Thoracic aorta (tissue), 2 donors: ENCODE measurements at places on chromosomes 2 and 18. TPM values are rescaled to one million over a fixed set of nuclear protein-coding genes. Genes with fewer than 3 reads are reported as not detected.

HJURP gene
- 1.6 TPM for total RNA-seq

DNA sequence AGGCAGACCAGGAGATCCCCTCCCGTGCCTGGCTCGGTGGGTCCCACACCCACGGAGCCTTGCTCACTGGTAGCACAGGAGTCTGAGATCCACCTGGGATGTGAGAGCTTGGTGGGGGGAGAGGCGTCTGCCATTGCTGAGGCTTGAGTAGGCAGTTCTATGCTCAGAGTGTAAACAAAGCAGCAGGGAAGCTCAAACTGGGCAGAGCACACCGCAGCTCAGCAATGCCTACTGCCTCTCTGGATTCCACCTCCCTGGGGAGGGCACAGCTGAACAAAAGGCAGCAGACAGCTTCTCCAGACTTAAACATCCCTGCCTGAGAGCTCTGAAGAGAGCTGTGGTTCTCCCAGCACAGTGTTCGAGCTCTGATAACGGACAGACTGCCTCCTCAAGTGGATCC is 85.1 kb downstream of the UGP2 start:
- no peak for DNase-seq
- peaks cover under 1% of the 10 kb centered on the region for H3K36me3 ChIP-seq
- no peak overlapping the region for H3K4me3 ChIP-seq

GRCh38 chr2:9714630-9715214 is 83.9 kb upstream of the YWHAQ start:
- H3K4me1 ChIP-seq: no peaks in the 10 kb centered on the region
- H3K4me3 ChIP-seq: no peak overlapping the region
- no peak for DNase-seq
- no peaks in the 10 kb centered on the region for H3K27me3 ChIP-seq

CLASP1 gene
- 113 TPM for total RNA-seq

STPG4 gene
- not detected for total RNA-seq

CYP1B1 gene
- 83.0 TPM for total RNA-seq

GRCh38 chr18:51165296-51165695 is 32.2 kb downstream of the MEX3C start:
- H3K36me3 ChIP-seq: no peaks in the 10 kb centered on the region
- no peak overlapping the region for H3K4me3 ChIP-seq
- H3K27ac ChIP-seq: no peak overlapping the region
- no peak for DNase-seq
- no peaks in the 10 kb centered on the region for H3K27me3 ChIP-seq

ACTG2 gene
- 325 TPM for total RNA-seq

GRCh38 chr2:232761301-232761907 is 15.0 kb downstream of the KCNJ13 start:
- H3K27ac ChIP-seq: no peak overlapping the region
- H3K4me3 ChIP-seq: no peak overlapping the region
- DNase-seq: no peak
- peaks cover 14% of the 10 kb centered on the region for H3K36me3 ChIP-seq
- no peaks in the 10 kb centered on the region for H3K27me3 ChIP-seq

GRCh38 chr2:144358979-144359541 is 160.9 kb downstream of the ZEB2 start:
- no peak overlapping the region for H3K27ac ChIP-seq
- no peaks in the 10 kb centered on the region for H3K36me3 ChIP-seq
- no peaks in the 10 kb centered on the region for H3K27me3 ChIP-seq
- peaks cover 17% of the 10 kb centered on the region for H3K4me1 ChIP-seq

DNA sequence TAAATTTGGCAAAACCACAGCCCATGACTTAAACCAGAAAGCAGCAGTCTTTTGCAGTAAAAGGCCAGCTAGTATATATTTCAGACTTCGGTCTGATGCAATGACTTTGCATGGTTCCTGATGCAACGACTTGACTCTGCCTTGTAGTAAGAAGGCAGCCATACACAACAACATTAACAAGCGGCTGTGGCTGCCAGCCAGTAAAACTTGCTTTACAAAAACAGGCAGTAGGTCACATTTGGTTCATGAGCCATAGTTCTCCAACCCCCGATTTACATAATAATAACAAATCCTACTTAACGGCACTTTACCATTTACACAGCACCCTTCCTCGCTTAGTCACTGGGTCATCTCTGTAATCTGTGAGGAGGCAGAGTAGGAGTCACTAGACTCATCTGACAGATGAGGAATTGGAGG is 410.3 kb downstream of the LRATD1 start:
- H3K36me3 ChIP-seq: no peaks in the 10 kb centered on the region
- DNase-seq: no peak
- no peak overlapping the region for H3K27ac ChIP-seq
- no peak overlapping the region for H3K4me3 ChIP-seq
- no peaks in the 10 kb centered on the region for H3K4me1 ChIP-seq

- DNase-seq: no peak
- H3K36me3 ChIP-seq: no peaks in the 10 kb centered on the region
- H3K27ac ChIP-seq: peak overlapping the region; percentile 33
- H3K4me3 ChIP-seq: no peak overlapping the region
Observed at GRCh38 chr2:42844901-42845821, 52.8 kb upstream of the HAAO start.

DNA sequence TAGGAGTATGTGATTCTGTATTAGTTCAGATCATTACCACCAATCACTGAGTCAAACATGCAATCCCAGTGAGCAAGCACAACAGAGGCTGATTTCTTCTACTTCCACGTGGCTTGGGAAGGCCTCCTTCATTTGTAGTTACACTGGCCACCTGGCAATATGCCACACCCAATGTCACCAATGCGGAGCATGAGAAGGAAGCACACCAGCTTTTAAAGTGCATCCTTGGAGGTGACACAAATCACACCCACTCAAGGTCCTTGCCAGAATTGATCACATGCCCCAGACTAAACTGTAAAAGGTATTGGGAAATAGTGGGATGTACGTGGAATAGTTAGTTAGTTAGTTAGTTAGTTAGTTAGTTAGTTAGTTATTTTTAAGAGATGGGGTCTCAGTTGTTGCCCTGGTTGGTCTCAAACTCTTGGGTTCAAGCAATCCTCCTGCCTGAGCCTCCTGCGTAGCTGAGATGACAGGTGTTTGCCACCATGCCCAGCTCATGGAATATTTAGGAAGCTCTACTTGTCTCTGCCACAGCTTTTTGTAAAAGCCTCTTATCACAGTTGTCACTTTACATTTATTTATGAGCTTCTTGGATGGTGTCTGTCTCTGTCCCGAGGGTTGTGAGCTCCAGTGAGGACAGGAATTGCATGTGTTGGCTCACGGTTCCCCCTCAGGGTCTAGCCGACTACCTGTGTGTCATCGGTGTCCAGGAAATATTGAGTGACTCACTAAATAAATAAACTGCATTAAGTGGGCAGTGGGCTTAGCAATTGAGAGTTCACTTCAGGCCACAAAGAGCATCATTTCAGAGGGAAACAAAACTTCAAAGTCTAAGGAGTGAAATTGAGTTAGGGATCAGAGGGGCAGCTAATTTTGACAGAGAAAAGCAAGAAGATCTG is 28.1 kb upstream of the CAB39 start:
- H3K27me3 ChIP-seq: no peaks in the 10 kb centered on the region
- no peak overlapping the region for H3K4me3 ChIP-seq
- H3K36me3 ChIP-seq: no peaks in the 10 kb centered on the region
- DNase-seq: no peak
- H3K4me1 ChIP-seq: no peaks in the 10 kb centered on the region

- no peak for DNase-seq
- no peaks in the 10 kb centered on the region for H3K4me1 ChIP-seq
- H3K36me3 ChIP-seq: no peaks in the 10 kb centered on the region
- H3K27ac ChIP-seq: no peak overlapping the region
- no peak overlapping the region for H3K4me3 ChIP-seq
- H3K27me3 ChIP-seq: no peaks in the 10 kb centered on the region
Observed at GRCh38 chr2:81078102-81078501, 773.5 kb upstream of the LRRTM1 start.

- H3K27me3 ChIP-seq: no peaks in the 10 kb centered on the region
- peaks cover 11% of the 10 kb centered on the region for H3K4me1 ChIP-seq
- DNase-seq: no peak
- no peak overlapping the region for H3K27ac ChIP-seq
Observed at GRCh38 chr18:3061581-3062312, 48.8 kb upstream of the LPIN2 start.

WDFY1 gene
- total RNA-seq: 51.4 TPM

GRCh38 chr2:42777883-42778805 is 14.2 kb upstream of the OXER1 start:
- no peak for DNase-seq
- H3K4me1 ChIP-seq: no peaks in the 10 kb centered on the region
- H3K27me3 ChIP-seq: no peaks in the 10 kb centered on the region
- no peak overlapping the region for H3K27ac ChIP-seq
- no peak overlapping the region for H3K4me3 ChIP-seq
- H3K36me3 ChIP-seq: no peaks in the 10 kb centered on the region

DNA sequence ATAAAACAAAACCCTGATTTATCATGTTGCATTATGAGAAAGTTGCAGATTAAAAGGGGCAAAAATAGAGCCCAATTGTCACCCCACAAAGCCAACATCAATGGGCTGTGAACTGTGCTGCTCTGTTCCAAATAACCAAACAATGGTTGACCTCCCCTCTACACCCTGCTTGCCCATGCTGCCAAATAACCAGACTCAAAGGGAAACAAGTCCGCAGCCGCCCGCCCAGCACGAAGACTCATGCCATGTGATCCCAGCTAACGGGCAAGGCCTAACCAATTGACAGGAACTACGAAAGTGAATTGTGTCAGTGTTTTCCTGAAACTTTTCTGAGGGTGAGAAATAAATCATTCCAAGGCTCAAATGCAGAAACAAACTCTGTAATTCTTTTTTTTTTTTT is 97.9 kb upstream of the RIOK3 start:
- no peaks in the 10 kb centered on the region for H3K36me3 ChIP-seq
- no peak overlapping the region for H3K4me3 ChIP-seq
- peaks cover 32% of the 10 kb centered on the region for H3K4me1 ChIP-seq
- peak overlapping the region; percentile 85 for H3K27ac ChIP-seq

- no peak overlapping the region for H3K27ac ChIP-seq
- H3K27me3 ChIP-seq: no peaks in the 10 kb centered on the region
- H3K36me3 ChIP-seq: no peaks in the 10 kb centered on the region
- no peak overlapping the region for H3K4me3 ChIP-seq
- no peak for DNase-seq
Observed at GRCh38 chr2:71554706-71555056, 101.3 kb downstream of the DYSF start.

LHCGR gene
- total RNA-seq: not detected

DNA sequence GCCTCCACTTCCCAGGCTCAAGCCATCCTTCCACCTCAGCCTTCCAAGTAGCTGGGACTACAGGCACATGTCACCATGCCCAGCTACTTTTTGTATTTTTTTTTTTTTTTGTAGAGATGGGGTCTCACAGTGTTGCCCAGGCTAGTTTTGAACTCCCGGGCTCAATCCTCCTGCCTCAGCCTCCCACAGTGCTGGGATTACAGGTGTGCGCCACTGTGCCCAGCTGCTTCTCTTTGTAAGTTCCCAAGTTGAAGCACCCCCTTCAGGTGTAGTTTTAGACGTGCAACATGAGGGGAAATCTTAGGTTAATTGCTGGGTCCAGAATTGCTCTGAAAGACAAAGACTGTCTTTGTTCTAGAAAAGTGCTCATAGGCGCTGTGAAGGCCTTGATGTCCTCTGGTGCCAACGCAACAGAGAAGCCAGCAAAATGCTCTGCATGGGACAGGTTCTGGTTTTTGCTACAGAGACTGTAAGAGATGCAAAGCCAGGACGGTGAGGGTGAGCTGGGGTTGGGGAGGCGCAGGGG is 46.6 kb downstream of the RRM2 start:
- no peaks in the 10 kb centered on the region for H3K27me3 ChIP-seq
- H3K4me3 ChIP-seq: no peak overlapping the region
- no peak for DNase-seq
- no peak overlapping the region for H3K27ac ChIP-seq
- H3K36me3 ChIP-seq: no peaks in the 10 kb centered on the region
- no peaks in the 10 kb centered on the region for H3K4me1 ChIP-seq

DCDC2C gene
- total RNA-seq: 13.1 TPM
